ENCODE measurements at places on chromosomes 16 and 17. TPM values are rescaled to one million over a fixed set of nuclear protein-coding genes. Genes with fewer than 3 reads are reported as not detected.

Gene PRR29
- total RNA-seq = 2.8 TPM

- no peak for DNase-seq
Observed at GRCh38 chr16:56363781-56364565, 61.4 kb downstream of the AMFR start.

Gene LLGL2
- total RNA-seq = 3.1 TPM

DNA sequence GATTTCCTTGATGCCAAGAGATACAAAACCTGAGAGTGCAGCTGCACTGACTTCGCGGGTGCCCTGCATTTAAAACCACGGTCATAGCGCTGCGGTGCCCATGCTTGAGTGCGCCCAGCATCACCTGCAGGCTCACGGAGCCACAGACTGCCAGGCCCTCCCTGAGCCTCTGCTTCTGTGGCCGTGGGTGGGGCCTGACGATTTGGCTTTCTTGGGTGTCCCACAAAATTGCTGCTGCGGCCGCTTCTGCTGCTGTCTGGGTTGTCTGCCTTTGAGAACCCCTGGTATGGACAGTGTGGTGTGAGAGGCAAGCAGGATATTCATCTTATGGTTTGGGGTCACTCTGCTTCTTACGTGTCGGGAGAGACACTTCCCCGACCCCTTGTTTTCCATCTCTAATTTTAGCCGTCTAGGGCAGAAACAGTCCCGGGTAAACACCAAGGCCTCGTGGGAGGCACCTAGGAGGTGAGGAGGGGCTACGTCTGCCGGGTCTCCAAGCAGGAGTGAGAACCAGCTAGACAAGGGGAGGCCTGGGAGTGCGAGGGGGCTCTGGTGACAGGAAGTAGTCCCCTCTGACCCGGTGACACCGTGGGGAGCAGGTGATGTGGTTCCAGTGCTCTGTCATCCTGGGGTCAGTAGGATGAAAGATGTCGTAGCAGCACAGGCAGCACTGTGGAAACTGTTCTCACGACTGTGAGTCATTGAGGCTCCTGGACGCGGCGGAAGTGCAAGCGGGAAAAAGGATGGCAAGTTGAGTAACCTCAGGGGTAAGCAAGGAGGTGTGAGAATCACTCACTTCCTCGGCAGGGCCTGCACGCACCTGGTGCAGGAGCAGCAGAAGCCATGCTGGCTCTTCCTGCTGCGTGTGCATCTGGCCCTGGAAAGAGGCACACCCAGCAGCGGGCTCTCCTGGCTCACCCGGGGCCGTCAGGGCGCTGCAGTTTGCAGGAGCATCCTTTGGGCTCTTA is 176.3 kb downstream of the RPTOR start:
- DNase-seq = no peak

Gene CD300H
- not detected for total RNA-seq

Gene ASGR2
- total RNA-seq = not detected

Gene CCDC40
- 0.88 TPM for total RNA-seq

DNA sequence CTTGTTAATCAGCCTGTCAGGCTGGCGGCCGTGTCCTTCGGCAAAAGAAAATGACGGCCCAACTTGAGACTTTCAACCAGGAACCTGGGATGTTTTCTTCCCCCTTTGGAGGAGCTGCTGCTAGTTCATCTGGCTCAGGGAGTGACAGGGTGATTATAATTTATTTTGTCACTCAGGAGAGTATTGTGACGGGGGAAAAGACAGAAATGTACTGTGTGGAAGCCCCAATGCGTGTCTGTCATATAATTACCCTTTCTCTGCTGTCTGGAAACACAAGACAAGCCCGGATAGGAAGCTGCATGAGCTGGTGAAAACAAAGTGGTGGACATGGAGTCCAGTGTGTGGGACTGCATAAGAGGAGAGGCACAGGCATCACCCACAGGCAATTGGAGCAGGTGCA is 326.2 kb upstream of the HSBP1 start:
- DNase-seq = no peak

Gene COPS3
- 83.3 TPM for total RNA-seq

DNA sequence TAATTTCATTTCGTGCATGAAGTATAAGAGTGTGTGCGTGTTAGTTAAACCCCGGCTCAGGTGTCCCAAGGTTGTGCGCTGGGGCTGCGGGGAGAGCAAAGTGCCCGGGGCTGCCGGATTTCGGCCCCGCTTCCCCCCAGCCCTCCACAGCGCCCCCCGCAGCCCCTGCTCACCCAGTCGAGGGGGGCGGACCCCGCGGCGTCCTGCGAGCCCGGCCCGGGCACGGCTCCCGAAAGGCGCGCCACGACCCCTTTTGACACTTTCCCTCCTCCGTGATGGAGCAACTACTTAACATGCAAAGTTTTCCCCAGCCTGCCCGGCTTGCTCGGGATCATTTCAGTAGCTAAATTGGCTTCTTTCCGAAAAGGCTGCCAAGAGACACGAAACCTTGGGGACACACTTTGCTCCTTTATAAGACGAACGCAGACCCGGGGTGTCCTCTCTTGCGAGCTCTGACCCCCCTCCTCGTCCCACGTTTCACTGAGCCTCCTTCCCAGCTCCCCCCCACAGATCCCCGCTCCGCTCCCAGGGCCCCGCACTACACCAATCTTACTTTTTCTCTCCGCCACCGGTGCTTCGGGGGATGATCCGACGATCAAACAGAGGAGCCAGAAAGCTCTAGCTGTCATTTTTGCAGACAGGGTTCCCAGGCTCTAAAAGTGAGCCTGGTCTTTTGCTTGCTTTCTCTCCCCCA is 552 bp downstream of the C17orf58 start:
- DNase-seq = peak; percentile 31

DNA sequence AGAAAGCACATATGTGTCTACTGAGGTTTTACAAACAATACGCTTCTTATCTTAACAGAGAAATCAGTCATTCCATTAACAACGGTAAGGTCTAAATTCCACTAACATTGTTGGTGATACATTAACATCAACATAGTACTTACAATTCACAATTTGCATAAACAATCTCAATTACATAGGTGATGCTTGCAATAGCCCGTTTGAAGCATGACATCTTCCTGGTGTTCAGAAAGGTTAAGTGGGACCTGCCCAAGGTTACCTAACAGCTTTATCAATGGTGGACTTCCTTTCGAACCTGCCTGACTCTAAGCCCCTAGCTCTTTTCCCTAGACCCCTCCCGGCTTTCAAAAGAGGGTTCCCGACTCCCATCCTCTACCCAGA is 699 bp downstream of the FAM222B start:
- no peak for DNase-seq

Gene TOP2A
- 1.9 TPM for total RNA-seq

- DNase-seq = no peak
Observed at GRCh38 chr17:8735336-8735939, 9.2 kb downstream of the CCDC42 start.

GRCh38 chr16:27436921-27437650 is 35.1 kb downstream of the IL21R start:
- DNase-seq = peak; percentile 8

Gene BCO1
- total RNA-seq = 0.27 TPM

Gene RMI2
- 0.49 TPM for total RNA-seq

Gene FBXW10
- total RNA-seq = not detected

Gene MTMR4
- 59.1 TPM for total RNA-seq

Gene SPNS2
- 3.8 TPM for total RNA-seq

Gene ALDH3A1
- 7.1 TPM for total RNA-seq

Gene PTX4
- total RNA-seq = not detected

DNA sequence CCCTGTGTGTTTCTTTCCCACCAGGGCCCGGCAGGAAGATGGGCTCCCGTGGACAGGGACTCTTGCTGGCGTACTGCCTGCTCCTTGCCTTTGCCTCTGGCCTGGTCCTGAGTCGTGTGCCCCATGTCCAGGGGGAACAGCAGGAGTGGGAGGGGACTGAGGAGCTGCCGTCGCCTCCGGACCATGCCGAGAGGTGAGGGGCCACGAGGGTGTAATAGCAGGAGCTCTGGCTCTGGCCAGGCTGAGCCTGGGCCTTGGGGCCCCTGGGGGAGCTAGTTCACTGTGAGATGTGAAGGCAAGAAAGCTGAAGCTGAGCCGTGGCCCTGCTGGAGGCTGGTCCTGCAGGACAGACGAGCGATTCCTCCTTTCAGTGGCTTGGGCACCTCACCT is 20.0 kb downstream of the C1QTNF1 start:
- DNase-seq = no peak

Gene HBM
- not detected for total RNA-seq

- no peak for DNase-seq
Observed at GRCh38 chr16:14427371-14427948, 202.6 kb downstream of the PARN start.

Measured in uterus (tissue), 4 donors.